Mucosa of gallbladder (tissue), 1 donor: ENCODE measurements at places on chromosomes 2 and 18.

DNA sequence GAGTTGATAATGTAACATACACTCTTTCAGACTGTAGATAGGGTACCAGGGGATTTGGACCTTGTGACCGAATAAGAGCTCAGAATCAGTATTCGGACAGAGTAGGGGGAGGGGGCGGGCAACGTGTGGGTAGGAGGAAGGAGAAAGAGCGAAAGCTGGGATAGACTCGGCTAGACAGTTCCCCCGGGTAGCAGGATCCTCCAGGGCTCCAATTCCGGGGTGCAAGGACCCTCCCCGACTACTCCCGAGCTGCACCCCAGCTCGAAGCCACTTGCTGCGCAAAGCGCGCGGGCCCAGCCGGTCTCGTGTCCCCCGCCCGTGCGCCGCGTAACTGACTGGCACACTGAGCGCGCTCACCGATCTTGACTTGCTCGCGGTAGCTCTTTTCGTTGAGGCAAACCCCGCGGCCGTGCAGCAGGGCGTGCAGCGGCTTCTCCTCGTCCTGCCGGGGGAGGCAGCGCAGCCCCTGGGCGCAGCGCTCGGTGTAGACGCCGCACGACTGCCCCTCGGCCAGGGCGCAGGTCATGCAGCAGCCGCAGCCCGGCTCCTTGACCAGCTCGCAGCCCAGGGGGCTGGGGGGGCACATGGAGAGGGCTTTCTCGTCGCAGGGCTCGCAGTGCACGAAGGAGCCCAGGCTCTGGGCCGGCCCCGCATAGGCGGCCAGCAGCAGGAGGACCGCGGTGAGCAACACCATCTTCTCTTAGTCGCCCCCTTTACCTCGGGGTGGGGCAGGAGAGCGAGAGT lies 1.1 kb downstream of the IGFBP5 start:
- peak; percentile 28 for DNase-seq

DNA sequence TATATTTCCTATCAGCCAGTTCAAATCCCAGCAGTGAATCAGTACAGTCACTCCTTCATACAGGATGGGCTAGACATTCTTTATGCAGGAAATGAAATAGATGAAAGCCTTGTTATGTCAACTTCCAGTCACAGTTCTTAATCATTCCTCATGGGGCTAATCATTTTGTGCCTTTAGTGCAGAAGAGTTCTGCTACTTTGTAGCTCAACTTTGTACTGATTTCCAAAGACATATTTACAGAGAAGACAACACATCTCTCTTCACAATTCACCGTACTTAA lies 593.9 kb upstream of the NETO1 start:
- no peak for DNase-seq

DNA sequence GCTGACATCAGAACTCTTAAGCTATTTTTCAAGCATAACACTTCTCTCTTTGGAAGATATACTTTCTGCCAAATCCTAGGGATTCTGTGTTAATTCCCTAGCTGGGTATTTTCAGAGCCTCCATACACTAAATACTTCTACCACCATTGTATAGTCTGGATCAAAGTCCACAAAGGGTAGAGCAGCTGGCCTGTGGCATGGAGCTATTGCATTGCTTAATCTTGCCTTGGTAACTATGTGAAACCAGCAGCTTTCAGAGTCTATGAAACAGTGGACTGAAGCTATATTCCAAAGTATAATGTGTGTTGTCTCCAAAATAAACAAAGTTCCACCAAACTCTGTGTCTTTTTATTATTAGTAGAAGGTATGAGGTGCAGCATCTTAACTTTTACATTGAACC lies 296.9 kb upstream of the CDH19 start:
- no peak for DNase-seq

DNA sequence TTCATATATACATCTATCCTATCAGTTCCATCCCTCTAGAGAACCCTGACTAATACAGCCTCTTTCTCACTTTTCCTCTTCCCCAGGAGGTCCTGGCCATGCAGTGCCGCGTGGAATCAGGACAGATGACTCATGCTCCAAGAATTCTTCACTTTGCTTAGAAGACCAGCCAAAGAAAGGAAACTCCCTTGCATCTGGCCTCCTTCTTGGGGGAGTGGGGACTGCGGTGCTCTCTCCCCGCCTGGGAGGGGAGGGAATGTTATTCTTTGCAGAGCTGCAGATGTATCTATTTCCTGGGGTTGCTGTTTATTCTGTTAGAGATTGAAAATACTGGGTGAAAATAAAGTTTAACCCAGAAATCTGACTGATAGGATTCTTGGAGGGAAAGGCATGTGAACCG lies 111.5 kb upstream of the SH3BP4 start:
- peak; percentile 64 for DNase-seq

DNA sequence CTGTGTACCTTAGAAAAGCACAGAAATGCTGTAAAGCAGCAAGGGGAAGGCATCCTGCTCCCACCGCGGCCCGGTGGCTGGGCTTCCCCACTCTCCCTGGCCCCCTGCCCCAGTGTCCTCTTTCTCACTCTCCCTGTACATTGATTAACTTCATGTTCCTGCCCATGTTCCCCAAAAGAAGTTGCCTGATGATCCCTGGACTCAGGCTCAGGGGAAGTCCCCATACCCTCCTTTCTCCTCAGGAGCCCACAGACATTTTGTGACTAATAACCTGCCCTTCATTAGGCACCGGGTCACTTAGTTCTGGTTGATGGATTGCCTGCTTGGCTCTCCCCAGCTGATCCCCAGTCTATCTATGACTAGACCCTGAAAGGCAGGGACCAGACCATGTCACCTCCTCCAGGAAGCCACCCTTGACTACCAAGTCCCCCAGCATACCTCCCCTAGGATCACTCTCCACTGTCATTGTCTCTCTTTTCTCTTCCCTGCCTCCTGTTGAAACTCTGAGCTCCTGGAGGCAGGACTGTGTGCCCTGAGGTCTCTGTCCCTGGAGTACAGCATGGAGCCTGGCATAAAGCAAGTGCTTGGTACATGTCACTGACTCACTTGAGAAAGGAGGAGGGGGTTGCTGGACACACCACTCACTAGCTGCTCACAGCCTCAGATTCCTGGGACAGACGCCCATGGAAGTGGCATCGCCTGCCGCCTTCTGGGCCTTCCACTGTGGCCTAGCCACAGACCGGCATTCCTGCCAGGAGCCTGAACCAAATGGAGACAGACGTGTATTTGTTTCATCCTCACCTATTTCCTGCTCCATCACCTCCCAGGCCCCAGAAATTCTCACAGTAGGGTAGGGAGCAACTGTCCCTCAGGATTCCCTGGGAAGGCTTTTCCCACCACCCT lies 13.5 kb downstream of the MALL start:
- DNase-seq, result no peak

DNA sequence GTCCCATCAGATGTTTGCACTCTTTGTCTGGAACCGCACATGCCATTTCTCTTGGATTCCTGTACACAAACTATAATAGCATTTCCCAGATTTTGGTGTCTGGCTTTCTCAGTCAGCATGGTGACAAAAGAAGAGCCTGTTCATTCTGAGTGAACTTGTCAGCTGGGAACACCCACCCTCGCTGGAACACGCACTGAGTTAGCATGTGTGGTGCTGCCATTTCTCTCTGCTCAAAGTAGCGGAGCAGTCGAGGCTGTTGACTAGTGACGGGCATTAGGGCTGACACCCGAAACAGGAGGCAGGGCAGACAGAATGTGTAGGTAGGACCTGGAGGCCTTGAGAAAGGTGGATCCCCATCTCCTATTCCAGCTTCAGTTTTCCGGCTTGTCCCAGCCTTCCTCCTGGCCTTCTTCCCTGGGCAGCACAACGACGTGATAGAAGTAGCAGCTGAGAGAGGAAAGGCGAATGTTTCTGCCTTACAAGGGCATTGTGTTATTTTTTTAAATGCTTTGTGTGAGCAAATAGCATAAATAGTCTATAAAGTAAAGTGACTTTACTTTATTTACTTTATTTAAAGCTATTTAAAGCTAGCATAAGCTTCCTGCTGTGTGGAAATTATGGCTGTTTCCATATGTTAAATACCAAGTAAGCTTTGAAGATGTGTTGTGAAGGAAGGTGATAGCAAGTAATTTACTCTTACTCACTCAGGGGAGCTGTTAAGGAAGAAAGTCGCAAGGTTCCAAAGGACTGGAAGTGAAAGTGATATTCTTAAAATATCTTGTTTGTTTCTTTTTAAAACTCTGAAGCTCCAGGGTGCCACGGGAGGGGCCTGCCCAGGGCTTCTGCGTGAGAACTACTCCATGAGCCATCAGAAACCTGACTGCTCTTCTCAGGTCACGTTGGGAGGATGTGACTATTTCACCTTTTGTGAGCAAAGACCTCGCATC lies 272.6 kb downstream of the NEDD4L start:
- DNase-seq, result no peak

GRCh38 chr2:183292028-183292427 lies 167.8 kb downstream of the NUP35 start:
- DNase-seq, result no peak

DNA sequence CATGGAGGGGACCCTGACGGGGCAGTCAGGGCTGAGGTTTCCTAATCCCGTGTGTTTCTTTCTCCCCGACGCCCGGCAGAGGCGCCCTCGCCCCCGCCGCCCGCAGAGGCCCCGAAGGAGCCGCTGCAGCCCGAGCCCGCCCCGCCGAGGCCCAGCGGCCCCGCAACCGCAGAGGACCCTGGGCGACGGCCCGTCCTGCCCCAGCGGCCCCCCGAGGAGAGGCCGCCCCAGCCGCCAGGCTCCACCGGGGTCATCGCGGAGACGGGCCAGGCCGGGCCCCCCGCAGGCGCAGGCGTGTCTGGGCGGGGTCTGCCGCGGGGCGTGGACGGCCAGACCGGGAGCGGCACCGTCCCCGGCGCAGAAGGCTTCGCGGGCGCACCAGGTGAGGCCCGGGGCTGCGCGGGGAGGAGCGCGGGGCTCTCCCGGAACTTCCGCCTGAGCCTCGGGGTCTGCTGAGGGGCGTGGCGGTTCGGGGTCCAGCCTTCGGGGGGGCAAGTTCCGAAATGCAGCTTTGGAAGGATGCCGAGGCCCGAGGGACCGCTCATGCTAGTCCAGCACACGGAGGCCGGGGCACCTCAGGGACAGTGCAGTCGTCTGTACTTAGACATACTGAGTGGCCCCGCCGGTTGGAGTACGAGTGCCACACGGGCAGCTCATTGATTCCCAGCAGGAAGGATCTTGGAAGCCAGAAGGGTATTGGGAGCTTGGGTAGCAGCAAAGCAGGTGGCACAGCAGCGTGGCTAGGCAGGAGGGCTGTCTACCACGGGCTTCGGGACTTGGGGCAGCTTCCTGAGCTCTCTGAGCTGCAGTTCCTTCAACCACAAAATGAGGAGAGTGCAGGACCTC lies 60.1 kb downstream of the EMILIN2 start:
- DNase-seq, result no peak

- DNase-seq, result no peak
These were observed 9.6 kb upstream of the HOXD1 start for GRCh38 chr2:176178757-176179295.
